ENCODE measurements at places on chromosomes 16 and 17.

- DNase-seq = no peak
Observed at GRCh38 chr17:68198931-68199836, 48.7 kb upstream of the AMZ2 start.

DNA sequence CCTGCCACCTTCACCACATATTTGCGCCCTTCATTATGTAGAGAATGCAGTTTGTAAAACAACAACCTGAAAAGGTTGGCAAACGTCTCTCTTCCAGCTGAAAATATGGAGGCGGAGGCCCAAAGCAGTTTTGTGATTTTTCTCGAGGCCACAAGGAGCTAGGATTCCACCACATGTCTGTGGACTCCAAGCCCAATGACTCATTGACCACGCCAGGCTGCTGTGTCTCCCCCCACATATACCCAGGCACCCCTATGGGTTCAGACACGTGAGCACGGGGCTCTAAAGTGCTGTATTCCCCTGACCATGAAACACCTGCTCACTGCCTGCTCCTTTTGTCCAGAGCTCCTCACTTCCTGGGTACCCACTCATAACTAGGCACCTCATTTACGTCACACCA is 121.4 kb upstream of the CDH5 start:
- DNase-seq = no peak

DNA sequence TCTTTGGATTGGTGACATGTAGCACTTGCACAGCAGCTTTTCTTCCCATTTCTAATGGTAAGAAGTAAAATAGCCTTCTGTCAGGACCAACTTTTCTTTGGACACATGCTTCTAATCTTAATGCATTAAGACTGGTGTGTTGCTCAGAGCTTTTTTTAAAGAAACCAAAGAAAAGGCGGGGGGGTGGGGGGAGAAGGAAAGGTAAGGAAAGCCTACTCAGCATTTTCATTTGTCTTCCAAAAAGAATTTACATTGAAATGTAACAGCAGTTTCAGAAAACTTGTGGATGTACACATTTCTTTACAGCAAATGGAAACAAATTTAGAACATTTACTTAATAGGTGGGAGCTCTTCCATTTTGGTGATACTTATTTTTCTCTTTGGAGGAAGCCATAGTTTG is 49.6 kb downstream of the NLK start:
- DNase-seq = no peak

- no peak for DNase-seq
Observed at GRCh38 chr17:41467561-41467960, 375 bp upstream of the KRT32 start.

DNA sequence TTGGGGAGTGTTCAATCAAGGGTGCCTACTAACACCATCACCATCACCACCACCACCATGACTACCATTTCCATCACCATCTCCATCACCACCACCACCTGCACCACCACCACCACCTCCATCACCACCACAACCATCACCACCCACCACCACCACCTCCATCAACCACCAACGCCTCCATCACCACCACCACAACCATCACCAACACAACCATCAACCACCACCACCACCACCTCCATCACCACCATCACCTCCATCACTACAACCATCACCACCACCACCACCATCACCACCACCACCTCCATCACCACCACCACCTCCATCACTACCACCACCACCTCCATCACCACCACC is 15.7 kb downstream of the MARCHF10 start:
- DNase-seq = no peak

DNA sequence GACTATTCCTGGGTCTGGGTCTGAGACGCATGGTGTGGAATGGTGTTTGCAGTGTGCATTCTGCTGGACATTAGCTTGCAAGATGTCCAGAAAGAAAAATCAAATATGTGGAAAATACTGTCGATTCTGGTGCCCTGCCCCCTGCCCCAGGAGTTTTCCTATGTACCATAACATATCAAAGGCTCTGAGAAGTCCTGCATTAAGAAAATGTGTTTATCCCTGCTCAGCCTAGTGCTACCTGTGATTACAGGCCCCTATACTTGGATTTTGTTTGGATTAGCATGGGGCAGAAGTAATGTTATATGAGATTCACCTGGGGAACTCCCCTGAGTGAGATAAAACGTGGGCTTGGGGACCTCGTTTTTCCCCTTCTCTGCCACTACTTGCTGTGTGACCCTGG is 325.0 kb downstream of the CBLN1 start:
- DNase-seq = no peak

GRCh38 chr16:59088431-59088830 is 354.3 kb upstream of the GOT2 start:
- no peak for DNase-seq

- DNase-seq = no peak
Observed at GRCh38 chr16:22699356-22699755, 114.6 kb upstream of the HS3ST2 start.

DNA sequence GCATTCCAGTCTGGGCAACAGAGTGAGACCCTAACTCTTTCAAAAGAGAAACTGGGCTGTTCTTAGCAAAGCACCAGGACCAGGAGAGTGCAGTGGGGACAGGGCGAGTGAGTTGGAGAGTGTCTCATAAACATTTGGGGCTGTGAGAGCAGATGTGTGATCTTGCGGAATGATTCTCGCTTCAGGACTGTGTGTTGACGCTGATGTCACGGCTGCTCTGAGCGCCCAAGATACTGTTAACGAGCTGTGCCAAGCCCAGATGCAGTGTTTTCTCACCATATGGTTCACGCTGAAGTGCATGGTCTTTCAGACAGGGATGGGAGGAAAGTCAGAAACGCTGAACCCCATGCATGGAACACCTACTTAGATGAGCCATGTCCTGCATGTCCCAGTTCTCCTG is 438.2 kb downstream of the HS3ST4 start:
- DNase-seq = no peak

- no peak for DNase-seq
Observed at GRCh38 chr16:28543072-28543471, 4.3 kb upstream of the NUPR1 start.

- DNase-seq = no peak
Observed at GRCh38 chr17:41186872-41187271, 2.2 kb upstream of the KRTAP4-1 start.
